ENCODE measurements at places on chromosomes 7 and 10.

- peak; percentile 6 for DNase-seq
Measured at GRCh38 chr10:102645388-102645740, 1.1 kb downstream of the TRIM8 start.

DNA sequence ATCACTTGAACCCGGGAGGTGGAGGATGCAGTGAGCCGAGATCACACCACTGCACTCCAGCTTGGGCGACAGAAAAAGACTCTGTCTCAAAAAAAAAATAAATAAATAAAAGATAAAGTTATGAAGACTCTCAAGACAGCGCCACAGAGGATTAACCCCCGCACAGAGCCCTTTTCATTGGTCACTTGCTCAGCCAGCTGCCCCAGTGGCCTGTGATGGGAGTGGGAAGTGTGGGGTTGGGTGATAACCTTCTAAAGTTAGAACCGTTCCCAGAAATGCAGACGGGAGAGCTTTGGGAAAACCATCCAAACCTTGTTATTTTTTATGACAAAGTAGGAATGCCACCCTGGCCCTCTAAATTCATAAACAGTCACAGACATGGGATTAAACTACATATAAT, 57.4 kb downstream of the PARP12 start:
- DNase-seq: no peak

GRCh38 chr7:134632937-134633540, 13.6 kb upstream of the BPGM start:
- DNase-seq: peak; percentile 14

GRCh38 chr10:110524179-110524858, 26.6 kb downstream of the DUSP5 start:
- no peak for DNase-seq

GRCh38 chr7:124029396-124030188, 3.3 kb downstream of the TMEM229A start:
- no peak for DNase-seq

DNA sequence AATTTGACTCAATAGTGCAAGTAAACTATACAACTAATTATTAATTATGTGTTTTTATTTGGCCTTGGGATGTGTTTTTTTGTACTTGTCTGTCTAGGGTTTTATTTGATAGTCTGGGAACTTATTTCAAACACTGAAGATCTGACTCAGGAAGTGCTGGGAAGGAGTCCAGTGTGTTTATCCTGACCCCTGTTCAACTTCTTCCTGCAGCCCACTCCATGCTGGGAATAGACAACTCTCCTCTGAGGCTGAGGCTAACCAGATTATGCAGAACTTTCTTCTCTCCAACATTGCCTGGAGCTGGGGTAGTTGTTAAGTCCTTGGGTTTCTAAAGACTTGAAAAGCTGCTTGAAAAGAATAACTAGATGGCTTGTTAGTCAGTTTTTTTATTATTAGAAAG, 6.9 kb downstream of the CISD1 start:
- DNase-seq: no peak

GRCh38 chr10:31358688-31359330, 39.8 kb downstream of the ZEB1 start:
- DNase-seq: no peak

- no peak for DNase-seq
Measured at GRCh38 chr10:11176746-11177145, 159.1 kb downstream of the CELF2 start.

GRCh38 chr10:131560166-131560565, 248.6 kb upstream of the TCERG1L start:
- no peak for DNase-seq

GRCh38 chr7:39413636-39414223, 152.5 kb upstream of the YAE1 start:
- DNase-seq: no peak

DNA sequence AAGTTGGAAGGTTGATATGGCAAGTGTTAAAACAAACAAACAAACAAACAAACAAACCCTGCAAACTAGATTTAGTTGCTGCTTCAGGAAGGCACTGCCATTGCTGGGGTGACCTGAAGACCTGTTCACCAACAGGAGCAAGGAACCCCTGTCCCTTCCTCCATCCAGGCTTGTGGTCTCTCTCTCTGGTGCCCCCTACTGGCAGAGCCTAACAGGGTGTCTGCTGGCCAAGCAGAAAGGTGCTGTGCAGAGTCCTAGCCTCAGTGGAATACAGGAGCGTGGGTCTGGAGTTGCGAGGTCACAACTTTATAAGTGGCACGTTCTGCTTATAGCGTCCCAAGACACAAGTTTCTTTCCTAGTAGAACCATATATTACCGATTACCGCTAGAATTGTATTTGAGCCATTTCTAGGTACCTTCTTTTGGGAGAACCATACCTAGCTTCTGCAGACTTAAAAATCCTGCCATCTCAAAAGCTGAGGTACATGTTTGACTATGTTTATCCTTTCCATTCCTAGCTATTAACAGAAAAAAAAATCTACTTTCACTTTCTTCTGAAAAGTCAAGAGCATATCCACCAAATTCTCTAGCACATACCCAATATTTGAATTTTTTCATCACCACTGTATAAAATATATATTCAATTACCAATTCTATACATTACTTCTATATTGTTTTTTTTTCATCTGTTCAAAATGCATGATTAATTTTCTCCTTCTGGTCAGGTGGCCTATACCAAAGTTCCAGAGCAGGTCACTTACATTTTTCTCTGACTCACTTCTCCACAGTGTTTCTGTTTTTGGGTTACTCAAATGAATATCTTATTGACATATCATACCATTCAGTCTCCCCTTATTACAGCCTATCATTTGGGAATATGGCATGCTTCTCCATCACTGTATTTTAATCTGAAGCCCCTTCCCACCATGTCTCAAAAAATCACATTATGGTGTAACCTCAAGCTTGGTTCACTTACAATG, 29.1 kb upstream of the CALD1 start:
- peak; percentile 13 for DNase-seq

- DNase-seq: no peak
Measured at GRCh38 chr10:60425392-60426110, 35.9 kb upstream of the ANK3 start.

DNA sequence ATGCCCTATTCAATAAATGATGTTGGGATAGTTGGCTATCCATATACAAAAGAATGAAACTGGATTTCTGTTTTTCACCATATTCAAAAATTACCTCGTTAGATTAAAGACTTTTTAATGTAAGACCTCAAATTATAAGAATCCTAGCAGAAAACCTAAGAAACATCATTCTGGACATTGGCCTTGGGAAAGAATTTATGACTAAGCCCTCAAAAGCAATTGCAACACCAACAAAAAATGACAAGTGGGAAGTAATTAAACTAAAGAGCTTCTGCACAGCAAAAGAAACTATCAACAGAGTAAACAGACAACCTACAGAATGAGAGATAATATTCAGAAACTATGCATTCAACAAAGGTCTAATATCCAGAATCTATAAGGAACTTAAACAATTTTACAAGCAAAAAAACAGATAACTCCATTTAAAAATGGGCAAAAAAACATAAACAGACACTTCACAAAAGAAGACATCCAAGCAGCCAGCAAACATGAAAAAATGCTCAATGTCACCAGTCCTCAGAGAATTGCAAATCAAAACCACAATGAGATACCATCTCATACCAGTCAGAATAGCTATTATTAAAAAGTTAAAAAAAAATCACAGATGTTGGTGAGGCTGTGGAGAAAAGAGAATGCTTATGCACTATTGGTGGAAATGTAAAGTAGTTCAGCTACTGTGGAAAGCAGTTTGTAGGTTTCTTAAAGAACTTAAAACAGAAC, 309.8 kb downstream of the AHR start:
- DNase-seq: no peak

DNA sequence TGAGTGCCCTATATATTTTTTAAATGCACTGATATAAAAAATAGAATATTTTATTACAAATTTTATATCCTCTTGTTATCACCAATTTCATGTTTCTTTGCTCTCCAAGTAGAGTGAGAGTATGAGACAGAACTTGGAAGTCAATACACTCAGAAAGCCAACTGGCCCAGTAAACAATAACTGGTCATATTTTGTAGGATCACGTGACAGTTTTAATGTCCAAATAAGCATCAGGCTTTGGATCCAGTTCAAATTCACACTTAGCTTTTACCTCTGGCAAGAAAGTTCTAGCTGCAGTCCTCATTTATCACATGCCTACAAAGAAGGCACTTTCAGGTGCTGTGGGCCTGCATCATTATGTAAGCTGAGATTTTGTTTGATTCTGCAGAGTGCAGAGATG, 21.6 kb upstream of the TPK1 start:
- no peak for DNase-seq

- no peak for DNase-seq
Measured at GRCh38 chr7:142869434-142869833, 14.6 kb downstream of the EPHB6 start.

- no peak for DNase-seq
Measured at GRCh38 chr10:2964632-2965296, 102.6 kb upstream of the PFKP start.

GRCh38 chr7:21942955-21943354, 2.7 kb downstream of the CDCA7L start:
- DNase-seq: no peak

GRCh38 chr10:28326516-28327490, 23.9 kb upstream of the MPP7 start:
- DNase-seq: no peak
